ENCODE measurements at places on chromosomes 1 and 21.

DNA sequence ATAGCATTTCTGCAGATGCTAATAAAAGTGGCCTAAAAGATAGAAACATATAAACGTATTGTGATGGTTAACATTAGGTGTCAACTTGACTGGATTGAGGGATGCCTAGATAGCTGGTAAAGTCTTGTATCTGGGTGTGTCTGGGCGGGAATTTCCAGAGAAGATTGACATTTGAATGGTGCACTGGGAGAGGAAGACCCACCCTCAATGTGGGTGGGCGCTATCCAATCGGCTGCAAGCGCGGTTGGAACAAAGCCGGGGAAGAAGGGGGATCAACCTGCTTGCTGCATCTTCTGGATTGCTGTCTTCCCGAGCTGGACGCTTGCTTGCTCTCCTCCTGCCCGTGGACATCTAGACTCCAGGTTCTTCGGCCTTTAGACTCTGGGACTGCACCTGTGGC lies 114.0 kb upstream of the ZNF644 start:
- no peak for DNase-seq

DNA sequence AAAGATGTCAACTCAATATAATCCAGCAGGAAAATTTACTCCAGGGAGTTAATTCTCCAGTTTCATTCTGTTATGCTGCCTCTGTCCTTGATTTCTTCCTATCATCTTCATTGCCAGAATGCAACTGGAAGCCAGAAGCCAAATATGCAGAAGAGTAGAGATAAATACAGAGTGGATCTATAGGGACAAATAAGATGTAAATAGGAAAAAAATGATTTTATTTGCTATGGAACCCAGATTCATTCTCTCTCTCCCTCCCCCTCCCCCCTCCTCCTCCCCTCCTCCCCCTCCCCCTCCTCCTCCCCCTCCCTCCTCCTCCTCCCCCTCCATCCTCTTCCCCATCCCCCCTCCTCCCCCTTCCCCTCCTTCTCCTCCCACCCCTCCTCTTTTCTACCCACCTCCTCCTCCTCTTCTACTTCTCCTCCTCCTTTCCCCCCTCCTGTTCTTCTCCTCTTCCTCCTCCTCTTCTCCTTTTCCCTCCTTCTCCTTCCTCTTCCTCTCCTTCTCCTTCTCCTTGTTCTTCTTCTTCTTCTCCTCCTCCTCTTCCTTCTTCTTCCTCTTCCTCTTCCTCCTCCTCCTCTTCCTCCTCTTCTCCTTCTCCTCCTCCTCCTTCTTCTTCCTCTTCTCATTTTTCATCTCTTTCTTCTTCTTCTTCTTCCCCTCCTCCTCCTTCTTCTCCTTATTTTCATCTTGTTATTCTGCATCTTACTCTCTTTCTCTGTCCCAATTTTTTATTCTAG lies 306.4 kb downstream of the NUF2 start:
- DNase-seq = no peak

DNA sequence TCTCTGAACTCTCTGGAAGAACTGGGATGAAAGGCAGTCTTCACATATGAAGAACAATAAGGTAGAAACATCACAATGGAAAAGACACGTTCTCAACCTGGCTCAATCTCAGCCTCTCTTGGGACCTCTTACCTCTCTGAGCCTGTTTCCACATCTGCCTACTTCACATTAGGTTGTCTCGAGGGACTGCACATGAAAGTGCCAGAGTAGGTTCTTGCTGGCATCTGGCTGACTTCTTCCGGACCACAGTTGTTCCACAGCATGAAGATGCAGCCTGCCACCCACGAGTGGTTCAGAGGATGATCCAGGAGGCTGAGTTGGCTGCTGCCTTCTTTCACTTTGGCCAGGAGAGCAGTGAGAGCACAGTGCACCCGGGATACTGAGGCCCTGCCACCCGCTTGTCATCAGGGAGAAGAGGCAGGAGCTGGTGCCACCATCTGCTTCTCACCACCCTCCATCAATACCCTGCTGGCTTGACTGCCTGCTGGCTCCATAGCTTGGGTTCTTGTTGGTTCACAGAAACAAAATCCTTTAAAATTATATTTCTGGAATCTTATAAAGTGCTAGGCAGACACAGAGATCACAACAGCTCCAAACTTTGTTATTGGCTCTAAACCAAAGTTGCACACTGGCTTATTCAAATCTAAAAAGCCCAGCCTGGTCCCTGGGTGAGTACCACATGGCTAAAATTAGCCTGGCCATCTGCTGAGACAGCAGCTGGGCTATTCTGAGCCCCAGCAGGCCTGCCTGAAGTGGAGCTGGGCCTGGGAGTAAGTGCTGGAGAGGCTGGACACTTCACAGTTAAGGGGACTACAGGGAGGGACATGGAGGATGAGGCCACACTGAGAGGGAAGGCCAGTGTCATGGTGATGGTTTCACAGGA lies 46.9 kb upstream of the LIN9 start:
- no peak for DNase-seq

- no peak for DNase-seq
Measured at GRCh38 chr1:173853074-173853473, 14.7 kb downstream of the GAS5 start.

All from NCI-H1417 treated with DMSO at 0.1 percent for 48 hours (cell line).